NCI-H510A (cell line): ENCODE measurements at places on chromosomes 12 and 14.

DNA sequence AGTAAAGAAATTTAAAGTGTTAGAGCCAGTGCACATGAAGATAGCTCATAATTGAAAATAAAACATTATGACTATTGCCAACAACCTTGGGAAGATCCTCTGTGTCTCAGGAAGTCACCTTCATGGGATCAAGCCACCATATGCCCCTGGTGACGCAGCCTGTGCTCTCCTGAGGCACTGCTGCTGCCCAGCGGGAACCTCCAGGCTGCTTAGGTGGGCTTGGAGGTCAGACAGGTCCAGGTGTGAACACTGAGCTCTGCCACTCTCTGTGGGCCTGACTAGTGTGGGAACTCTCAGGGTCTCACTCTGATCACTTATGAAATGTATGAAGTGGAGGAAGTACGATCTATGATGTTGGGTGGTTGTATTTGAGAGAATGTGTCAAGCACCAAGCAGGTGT is 16.7 kb downstream of the SLC35E3 start:
- DNase-seq, result no peak

DNA sequence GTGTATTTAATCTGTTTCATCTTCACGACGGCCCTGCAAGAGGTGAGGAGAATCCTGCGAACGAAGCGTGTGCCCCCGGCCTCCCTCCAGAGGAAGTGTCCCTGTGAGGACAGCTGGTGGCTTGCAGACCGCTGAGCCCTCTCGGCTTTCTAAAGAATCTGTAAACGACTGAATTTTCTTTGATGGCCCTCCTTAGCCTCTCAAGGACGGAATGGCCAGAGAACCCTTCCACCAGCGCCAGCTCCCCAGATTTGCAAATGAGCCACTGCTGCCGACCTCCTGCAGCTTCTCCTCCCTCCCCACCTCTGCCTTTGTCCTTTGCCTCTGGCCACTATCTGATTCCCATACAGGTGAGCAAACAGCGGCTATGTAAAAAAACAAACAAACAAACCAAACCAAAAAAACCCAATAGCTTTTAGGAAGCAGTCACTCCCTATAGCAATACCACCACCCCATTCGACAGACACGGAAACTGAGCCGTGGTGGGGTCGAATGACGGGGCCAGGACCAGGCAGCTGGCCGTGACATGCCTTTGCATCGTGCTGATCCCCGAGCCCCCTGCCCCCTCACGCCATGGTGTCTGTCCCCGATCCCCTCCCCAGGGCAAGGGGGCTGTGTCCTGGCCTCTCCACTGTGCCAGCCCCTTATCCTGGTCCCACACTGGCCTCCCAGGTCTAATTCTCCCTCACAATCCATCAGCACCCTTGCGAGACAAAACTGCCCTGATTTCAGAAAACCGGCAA is 23.6 kb downstream of the RFLNA start:
- DNase-seq, result no peak

GRCh38 chr14:78282437-78282836 is 112.3 kb downstream of the NRXN3 start:
- no peak for DNase-seq

- DNase-seq, result no peak
These were observed 69.6 kb upstream of the CAPRIN2 start for GRCh38 chr12:30824311-30824710.

- DNase-seq, result no peak
These were observed 367.4 kb downstream of the BTG1 start for GRCh38 chr12:91778091-91778832.

DNA sequence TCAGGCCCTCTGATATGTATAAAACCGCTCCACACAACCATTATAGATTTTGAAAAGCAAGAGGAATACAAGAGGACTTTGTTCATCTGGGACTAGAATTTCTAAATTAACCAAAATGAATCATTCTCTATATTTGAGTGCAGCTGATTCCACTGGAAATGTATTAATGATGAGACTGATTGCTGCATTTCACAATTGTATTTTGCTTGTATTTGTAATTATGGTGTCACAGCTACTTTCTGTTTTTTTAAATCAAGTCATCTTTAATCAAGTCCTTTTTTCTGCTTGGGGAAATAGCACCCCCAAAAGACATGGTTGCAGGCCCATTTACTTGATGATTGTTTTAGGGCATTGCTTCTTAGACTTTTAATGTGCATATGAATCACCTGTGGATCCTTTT is 162.4 kb downstream of the KICS2 start:
- DNase-seq, result no peak

- no peak for DNase-seq
These were observed 48.5 kb downstream of the LRRC74A start for GRCh38 chr14:76874734-76875133.

- no peak for DNase-seq
These were observed 41.0 kb upstream of the PTGR2 start for GRCh38 chr14:73810478-73811163.

- DNase-seq, result no peak
These were observed 88.2 kb upstream of the CNOT2 start for GRCh38 chr12:70154960-70155589.

DNA sequence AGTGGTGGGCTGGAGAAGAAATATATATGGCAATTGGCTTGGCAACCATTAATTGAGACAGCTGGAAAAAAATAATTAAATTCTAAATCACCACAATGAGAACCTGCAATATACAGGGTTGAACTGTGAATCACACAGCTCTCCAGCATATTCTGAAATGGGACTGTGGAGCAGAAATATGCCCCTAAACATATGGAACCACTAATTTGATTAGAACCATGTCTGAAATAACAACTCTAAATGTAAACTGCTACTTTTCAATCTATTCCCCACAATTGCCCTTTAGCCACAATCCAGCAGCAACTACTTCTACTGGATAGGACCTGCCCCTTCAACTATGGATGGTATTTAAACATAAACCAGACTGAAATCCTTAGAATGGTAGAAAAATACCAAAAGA is 330.4 kb downstream of the TRHDE start:
- DNase-seq, result no peak

DNA sequence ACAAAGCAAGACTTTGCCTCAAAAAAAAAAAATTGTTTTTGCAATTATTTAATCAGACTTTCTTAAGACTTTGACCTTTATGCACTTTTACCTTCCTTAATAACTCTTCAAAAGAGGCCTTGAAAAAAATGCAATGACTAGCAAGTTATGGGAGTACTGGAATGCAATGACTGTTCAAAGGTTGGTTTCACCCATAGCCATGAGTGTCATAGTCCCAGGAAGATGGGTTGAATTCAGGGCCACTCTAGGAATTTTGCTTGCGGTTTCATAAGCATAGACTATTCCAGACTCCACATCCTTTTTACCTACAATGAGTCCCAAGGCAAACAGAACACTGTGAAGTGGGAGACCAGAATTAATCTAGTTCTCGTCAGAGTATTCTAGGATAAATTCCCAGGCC is 29.4 kb upstream of the DENND5B start:
- DNase-seq, result no peak

- DNase-seq, result no peak
These were observed 357.1 kb upstream of the PDE3A start for GRCh38 chr12:20011200-20011599.

DNA sequence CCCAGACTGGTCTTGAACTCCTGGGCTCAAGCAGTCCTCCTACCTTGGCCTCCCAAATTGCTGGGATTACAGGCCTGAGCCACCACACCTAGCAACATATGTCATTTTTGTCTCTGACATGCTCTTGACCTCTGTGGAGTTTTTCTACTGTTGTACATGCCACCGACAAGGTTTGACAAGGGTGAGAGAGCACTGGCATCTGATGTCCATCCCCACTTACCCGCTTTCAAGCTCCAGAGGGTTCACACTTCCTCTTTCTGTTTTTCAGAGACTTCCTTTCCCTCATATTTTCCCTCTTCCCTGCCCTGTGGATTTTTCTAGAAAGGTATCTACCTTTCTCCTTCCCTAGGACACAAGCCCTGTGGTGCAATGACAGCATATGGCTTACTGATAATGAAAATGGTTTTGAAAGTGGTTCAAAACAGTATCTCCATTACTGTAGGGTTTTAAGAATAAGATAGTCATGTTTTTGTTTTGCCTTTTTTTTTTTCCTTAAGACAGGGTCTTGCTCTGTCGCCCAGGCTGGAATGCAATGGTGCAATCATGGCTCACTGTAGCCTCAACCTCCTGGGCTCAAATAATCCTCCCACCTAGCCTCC is 27.7 kb upstream of the PLEKHG3 start:
- no peak for DNase-seq
